ENCODE measurements at places on chromosomes 12 and 14.

GRCh38 chr12:28905220-28905955, 243.7 kb upstream of the FAR2 start:
- DNase-seq = no peak

DNA sequence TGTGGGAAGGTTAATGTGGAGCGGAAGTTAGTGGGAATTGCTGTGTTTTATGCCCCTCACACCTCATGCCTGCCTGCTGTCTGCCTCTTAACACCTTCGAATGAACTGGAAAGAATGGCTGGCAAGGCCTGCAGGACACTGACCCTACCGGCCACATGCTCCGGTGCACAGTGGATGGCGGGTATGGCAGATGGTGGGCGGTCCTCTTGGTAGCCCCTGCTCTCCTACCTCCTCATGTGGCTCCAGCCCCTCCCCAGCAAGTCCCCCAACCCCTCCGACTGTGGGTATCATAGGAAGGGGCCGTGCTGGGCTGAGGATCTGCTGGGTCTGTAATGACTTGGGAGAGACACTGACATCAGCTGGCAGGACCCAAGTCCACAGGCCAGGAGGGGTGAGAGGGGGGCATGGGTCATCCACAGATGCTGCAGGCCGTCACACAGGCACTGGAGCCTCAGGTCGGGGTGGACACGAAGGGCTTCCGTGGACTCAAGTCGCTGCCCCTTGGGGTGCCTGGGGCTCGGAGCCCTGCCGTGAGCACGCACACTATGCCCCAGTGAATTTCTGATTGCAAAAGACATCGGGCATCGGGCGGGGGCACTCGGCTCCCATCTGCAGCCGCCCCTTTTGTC, 77.4 kb downstream of the KIF26A start:
- no peak for DNase-seq

DNA sequence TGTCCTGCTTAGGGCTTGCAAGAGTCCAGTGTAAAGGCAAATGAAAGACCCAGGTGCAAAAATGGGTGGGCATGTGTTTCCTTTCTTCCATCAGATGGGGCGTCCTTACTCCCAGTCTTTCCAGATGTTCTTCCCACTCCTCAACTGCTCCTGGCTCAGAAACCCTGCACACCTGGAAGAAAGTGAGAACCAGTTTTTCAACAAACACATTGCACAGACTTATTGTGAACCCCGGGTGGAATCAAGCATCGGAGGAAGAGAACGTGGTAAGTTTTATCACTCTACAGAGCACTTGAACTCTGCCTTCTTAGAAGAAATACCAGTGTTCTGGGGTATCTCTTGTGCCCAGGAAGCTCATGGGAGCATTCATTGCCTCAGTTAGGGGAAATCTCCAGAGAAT, 93.3 kb downstream of the TMX1 start:
- no peak for DNase-seq

DNA sequence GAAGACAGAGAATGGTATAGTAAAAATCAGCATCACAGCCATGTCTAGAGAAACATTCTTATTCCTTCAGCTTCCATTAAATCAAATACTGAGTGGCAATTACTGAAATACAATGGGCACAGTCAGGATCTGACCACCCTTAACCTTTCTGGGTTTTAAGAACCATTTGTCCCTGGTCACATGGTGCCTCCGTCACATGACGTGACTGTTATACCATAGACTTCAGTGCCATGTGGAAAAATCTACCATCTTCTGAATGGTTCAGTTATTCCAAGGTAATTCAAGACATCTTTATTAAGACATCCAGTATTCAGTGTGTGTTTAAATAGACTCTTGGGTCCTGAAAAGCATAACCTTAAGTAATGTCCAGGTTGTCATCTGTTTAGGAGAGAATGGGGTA, 553.1 kb upstream of the FLRT2 start:
- DNase-seq = no peak

GRCh38 chr14:24156840-24157239, 4.2 kb upstream of the IRF9 start:
- no peak for DNase-seq

DNA sequence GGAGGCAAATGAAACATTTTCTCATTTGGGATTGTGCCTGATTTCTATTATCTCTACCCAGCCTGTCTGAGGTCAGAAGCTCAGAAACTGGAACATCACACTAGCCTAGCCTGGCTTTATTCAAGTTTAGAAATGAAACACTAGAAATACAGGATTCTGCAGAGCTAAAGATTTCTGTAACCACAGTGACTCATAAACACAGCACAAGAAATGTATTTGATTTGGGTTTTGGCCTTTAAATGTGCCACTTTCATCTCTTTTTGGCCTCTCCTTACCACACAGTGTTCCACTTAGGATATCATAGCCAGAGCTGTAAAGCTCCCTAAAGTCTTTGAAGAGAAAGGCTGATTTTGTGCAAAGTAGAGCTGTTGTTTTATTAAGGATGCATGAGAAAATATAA, 307.5 kb downstream of the EMP1 start:
- no peak for DNase-seq

DNA sequence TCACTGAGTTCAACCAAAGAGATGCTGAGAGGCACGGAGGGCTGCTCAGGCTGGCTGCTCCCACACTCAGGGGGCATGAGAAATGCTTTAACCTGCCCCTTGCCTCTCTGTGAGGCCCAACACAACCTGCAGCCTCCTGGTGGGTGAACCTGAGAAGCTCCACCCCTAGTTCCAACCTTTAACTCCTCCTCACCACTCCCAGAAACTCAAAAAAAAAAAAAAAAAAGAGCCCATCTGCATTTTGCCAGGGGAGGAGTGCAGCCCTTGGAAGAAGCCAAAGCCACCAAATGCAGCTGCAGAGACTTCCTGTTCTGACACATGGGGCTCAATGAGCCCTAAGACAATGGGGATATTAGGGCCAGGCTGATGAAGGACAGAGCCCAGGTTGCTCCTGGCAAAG, 8.9 kb downstream of the KRT4 start:
- DNase-seq = no peak

GRCh38 chr12:46300910-46301309, 32.1 kb upstream of the SLC38A1 start:
- no peak for DNase-seq

DNA sequence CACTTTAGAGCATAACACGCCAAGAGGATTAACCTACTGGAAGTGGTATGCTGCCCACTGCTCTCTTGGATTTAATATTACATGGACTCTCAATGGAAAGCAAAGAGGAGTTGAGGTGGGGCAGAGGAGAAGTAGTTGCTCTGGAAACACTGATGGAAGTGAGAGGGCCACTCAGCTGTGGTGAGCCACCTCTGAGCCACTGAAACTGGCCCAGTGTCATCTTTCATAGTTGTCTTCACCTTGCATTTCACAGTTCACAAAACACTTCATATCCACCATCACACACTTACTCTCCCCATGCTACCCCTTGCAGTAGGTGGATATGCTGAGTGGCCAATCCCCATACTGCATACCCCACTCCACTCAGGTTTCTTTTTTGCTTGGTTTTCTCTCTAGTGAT, 12.2 kb upstream of the PCED1B start:
- DNase-seq = no peak

DNA sequence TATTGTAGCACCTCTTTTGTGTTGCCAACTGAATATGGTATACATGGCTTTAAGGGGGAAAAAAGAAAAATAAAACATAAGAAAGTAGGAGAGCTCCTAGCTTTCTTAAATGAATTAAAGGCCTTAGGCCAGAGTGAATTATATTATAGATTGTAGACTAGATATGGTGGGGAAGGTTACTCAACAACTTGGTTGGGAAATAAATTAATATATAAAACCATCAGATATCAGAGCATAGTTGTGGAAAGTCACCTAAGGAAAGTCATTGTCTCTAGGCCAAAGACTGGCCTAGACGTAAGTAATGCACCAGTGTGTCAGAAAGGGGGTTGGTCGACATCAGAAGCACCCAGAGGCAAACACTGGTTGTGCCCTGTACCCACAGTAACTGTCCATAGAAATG, 391.8 kb downstream of the RAD51B start:
- no peak for DNase-seq

- no peak for DNase-seq
Observed at GRCh38 chr14:88227693-88228092, 95.4 kb downstream of the KCNK10 start.

DNA sequence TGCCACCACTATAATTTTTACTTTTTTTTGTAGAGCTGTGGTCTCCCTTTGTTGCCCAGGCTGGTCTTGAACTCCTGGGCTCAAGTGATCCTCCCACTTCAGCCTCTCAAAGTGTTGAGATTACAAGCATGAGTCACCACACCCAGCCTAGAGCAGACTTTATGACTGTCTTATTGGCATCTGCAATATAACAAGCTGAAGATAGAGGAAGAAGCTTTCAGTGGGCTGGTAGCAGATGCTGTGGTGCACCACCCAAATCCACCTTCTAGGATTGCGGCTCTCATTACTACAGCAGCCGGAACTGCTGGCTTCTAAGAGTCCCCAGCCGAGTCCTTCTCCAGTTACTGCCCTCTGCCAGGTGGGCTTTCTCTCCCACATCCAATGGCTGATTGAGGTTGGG, 7.6 kb upstream of the STK38L start:
- DNase-seq = no peak

- DNase-seq = no peak
Observed at GRCh38 chr12:70756118-70756517, 118.9 kb upstream of the PTPRB start.
